ENCODE measurements at places on chromosomes 1 and 21.

DNA sequence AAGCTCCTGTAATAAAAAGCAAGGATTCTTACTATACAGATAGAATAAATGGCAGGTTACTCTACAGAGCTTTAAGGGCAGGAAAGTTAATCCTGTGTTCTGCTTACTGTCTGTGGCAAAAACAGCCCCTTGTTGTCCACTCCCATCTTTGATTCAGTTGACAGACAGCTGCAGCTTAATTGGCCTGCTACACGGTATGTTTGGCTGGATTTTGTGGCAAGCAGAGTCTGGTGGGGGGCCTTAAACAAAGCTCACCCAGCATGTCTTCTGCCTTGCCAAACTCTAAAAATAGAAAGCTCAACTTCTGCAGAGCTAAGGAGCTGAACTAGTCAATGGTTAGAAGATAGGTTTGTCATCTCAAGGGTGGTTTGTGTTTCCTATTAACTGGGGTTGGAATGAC is 407.2 kb downstream of the HLX start:
- no peak for DNase-seq

GRCh38 chr1:25055324-25055780 is 125.3 kb upstream of the RUNX3 start:
- no peak for DNase-seq

- DNase-seq, result no peak
These were observed 4.8 kb upstream of the PSEN2 start for GRCh38 chr1:226865590-226865989.

- DNase-seq, result no peak
These were observed 142.9 kb upstream of the DUSP10 start for GRCh38 chr1:221884821-221885220.
